ENCODE measurements at places on chromosomes 13 and 19.

- H3K4me1 ChIP-seq = peaks cover 4% of the 10 kb centered on the region
- peak overlapping the region; percentile 33 for H3K27ac ChIP-seq
- peak overlapping the region; percentile 15 for H3K4me3 ChIP-seq
- no peak for DNase-seq
Observed at GRCh38 chr19:48249502-48250014, 6.2 kb downstream of the CARD8 start.

GRCh38 chr13:113466383-113466782, 13.1 kb upstream of the ADPRHL1 start:
- H3K27ac ChIP-seq = no peak overlapping the region
- H3K36me3 ChIP-seq = no peaks in the 10 kb centered on the region
- no peak overlapping the region for H3K4me3 ChIP-seq
- H3K4me1 ChIP-seq = no peaks in the 10 kb centered on the region
- no peak for DNase-seq

- DNase-seq = no peak
- no peak overlapping the region for H3K27ac ChIP-seq
- H3K4me3 ChIP-seq = no peak overlapping the region
- H3K27me3 ChIP-seq = no peaks in the 10 kb centered on the region
Observed at GRCh38 chr19:21789466-21790085, 22.2 kb upstream of the ZNF100 start.

DNA sequence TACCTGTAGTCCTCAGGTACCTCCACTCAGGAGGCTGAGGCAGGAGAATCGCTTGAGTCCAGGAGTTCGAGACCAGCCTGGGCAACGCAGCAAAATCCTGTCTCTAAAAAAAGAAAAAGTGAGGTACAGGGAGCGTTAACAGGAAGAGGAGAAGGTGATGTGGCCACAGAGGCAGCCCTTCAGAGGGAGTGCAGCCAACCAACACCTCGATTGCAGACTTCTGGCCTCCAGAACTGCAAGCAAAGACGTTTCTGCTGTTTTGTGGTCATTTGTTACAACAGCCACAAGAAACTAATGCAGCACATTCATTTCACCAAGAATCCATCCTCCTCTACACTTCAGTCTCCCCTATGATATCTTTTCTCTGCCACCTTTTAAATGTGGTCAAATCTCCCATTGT, 145.2 kb downstream of the USP12 start:
- H3K4me1 ChIP-seq = no peaks in the 10 kb centered on the region
- no peaks in the 10 kb centered on the region for H3K36me3 ChIP-seq
- H3K27ac ChIP-seq = no peak overlapping the region

DNA sequence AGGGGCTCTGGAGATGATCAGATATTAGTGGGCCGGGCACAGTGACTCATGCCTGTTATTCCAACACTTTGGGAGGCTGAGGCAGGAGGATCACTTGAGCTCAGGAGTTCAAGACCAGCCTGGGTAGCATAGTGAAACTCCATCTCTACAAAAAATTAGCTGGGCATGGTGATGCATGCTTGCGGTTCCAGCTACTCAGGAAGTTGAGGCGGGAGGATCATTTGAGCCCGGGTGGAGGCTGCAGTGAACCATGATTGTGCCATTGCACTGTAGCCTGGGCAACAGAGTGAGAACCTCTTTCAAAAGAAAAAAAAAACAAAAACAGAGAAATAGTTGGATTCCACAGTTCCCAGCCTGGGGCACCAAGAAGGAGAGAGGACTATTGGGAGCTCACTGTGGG, 17.9 kb upstream of the SHFL start:
- H3K36me3 ChIP-seq = no peaks in the 10 kb centered on the region
- no peak overlapping the region for H3K27ac ChIP-seq
- H3K27me3 ChIP-seq = no peaks in the 10 kb centered on the region

- H3K4me3 ChIP-seq = peak overlapping the region; percentile 63
- DNase-seq = no peak
- H3K27me3 ChIP-seq = no peaks in the 10 kb centered on the region
- H3K36me3 ChIP-seq = no peaks in the 10 kb centered on the region
- H3K4me1 ChIP-seq = no peaks in the 10 kb centered on the region
Observed at GRCh38 chr19:37470216-37470615, 1.1 kb downstream of the ZNF570 start.

DNA sequence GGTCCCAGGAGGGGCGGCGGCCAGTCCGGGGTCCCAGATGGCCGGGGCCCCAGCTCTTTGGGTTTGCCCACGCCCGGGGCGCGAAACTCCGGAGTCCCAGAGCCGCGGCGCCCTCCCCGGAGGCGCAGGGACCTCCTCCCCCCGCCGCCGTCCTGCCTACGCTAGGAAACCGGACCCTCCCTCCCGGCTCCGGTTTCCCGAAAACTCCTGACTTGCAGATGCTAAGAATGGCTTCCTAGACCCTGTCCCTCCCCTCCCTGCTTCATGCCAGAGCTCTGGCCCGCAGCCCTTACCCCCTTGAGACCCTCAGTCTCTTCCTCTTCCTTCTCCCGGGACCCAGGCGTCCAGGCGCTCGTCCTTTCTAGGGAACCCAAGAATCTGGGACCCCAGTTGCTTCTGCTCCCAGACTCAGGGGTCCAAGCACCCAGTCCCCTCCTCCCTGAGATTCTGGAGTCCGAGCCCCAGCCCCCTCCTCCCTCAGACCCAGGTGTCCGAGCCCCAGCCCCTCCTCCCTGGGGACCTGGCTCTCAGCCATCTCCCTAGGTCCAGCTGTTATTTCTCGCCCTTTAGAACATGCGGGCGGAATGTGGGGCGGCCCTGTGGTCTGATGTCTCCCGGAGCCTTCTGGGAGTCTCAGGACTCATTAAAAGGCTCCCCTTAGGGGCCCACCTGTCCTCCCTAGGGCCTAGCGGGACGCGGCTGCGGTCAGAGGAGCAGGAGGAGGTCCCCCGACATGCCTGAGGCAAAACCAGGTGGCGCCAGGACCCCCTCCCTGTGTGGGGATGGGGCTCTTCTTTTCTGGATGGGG, at the start of gene MYBPC2:
MYBPC2 (plus strand) TSS at position 672 of the 808 bp plus-strand sequence; CDS start at position 734, 62 bp downstream.
- H3K4me1 ChIP-seq = no peaks in the 10 kb centered on the region
- no peak within 1 kb of the TSS for H3K27ac ChIP-seq
- H3K4me3 ChIP-seq = peak within 1 kb of the TSS; percentile 42
- no peaks in the 10 kb centered on the region for H3K36me3 ChIP-seq
- H3K27me3 ChIP-seq = peaks cover 7% of the 10 kb centered on the region

- H3K36me3 ChIP-seq = no peaks in the 10 kb centered on the region
- H3K27ac ChIP-seq = no peak overlapping the region
- H3K27me3 ChIP-seq = no peaks in the 10 kb centered on the region
Observed at GRCh38 chr13:46382224-46382623, 4.8 kb downstream of the RUBCNL start.

DNA sequence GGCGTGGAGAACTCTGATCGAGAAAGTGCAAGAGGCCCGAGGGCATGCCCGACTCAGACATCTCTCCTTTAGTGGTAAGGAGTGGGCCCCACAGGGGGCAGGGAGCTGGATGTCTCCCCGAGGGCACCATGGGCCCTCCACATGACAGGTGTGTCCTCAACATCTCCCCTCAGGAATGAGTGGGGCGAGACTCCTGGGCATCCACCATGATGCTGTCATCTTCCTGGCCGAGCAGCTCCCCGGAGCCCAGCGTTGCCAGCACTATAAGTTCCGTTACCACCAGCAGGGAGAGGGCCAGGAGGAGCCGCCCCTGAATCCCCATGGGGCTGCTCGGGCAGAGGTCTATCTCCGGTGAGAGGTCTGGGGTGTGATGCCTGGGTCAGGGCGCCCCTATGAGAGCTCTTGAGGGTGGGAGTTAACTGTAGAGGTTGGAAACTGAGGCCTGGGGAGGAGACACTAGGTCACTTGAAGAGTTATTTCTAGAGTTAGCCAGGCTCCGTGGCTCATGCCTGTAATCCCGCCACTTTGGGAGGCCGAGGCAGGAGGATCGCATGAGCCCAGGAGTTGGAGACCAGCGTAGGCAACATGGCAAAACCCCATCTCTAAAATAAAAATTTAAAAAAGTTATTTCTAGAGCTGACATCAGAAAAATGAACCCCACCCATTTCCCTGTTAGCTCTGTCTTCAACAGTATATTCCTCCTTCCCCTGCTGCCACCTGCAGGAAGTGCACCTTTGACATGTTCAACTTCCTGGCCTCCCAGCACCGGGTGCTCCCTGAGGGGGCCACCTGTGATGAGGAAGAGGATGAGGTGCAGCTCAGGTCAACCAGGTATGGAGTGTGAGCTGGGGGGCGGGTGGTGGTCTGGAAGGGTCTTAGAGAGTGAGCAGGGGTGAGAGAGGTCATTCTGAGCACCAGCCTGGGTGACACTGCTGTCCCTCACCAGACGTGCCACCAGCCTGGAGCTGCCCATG, 5.1 kb downstream of the IGFLR1 start:
- H3K27ac ChIP-seq = no peak overlapping the region
- H3K27me3 ChIP-seq = no peaks in the 10 kb centered on the region
- H3K4me3 ChIP-seq = no peak overlapping the region
- no peaks in the 10 kb centered on the region for H3K36me3 ChIP-seq
- DNase-seq = no peak

DNA sequence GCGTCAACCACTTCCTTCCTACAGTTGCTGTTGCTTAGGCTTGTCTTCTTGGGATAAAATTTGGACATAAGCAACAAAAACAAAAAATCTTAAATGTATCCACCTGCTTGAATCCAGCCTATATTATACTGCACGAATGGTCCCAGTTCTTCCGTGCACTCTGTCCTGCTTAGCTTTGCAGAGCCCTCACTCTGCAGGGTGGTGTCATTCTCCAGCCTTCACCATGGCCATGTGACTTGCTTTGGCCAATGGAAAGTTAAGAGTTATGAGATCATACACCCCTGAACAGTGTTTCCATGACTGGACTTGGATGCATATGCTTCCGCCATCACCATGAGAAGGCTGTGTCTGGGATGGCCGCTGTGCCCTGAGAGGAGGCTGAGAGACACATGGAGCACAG, 27.4 kb upstream of the SACS start:
- H3K27me3 ChIP-seq = no peaks in the 10 kb centered on the region
- H3K4me3 ChIP-seq = no peak overlapping the region
- DNase-seq = no peak

- peaks cover 4% of the 10 kb centered on the region for H3K4me1 ChIP-seq
- no peaks in the 10 kb centered on the region for H3K36me3 ChIP-seq
- H3K27ac ChIP-seq = no peak overlapping the region
Observed at GRCh38 chr19:11401808-11402543, 17.1 kb downstream of the RGL3 start.

DNA sequence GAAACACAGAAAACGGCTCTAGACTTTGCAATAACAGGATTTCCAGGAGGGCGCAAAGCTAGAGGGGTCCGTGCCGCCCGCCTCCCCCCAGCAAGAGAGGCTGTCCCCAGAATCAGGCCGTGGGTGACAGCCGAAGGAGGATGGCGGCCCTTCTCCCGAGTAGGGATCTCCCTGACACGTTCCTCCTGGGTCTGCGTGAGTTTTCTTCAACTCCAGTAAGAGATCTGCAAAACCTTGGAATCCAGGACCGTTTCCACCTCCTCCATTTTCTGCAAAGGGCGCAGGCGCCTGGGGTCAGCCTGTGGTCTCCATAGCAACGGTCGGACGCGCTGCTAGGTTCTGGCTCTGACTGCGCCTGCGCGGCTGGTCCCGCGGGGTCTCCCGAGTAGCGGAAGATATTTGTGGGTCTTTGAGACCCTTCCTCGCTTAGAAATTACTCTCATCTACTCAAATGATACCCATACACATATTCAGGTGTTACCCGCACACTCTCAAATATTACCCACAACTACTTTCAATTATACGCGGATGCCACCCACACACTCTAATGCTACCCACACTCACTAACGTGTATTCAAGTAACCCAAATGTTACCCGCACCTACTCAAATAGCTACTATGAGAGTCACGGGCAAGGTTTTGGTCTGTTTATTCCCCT, 2.1 kb downstream of the PNMA8C start:
- peak overlapping the region; percentile 41 for H3K4me3 ChIP-seq
- no peaks in the 10 kb centered on the region for H3K36me3 ChIP-seq
- DNase-seq = peak; percentile 73
- no peaks in the 10 kb centered on the region for H3K27me3 ChIP-seq

DNA sequence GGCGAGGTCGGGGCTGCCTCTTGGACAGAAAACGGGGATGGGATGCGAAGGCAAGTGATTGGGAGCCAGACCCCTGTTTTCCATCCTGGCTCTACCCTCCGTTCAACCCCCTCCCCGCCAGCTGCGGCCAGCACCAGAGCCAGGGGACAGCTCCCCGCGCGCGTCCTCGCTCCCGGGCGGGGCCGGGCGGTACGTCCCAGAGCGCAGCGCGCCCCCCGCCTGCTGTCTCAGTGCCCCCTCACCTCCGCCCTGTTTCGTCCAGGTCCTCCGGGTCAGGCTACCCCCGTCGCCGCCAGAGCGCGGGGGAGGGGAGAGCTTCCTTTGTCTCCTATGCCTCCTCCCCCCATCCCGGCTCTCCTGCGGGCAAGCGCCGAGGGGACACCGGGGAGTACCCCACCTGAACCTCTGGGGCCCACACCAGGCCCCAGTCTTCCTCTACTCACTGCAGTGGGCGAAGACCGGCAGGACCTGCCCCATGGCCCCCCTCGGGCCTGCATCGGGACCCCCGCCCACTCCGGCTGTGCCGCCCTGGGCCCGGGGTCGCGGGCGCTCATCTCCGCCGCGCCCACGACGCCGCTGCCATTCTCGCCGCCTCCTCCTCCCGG, 396 bp downstream of the RTN2 start:
- peak; percentile 47 for DNase-seq
- peaks cover 4% of the 10 kb centered on the region for H3K27me3 ChIP-seq
- H3K36me3 ChIP-seq = no peaks in the 10 kb centered on the region
- peak overlapping the region; percentile 45 for H3K4me3 ChIP-seq

DNA sequence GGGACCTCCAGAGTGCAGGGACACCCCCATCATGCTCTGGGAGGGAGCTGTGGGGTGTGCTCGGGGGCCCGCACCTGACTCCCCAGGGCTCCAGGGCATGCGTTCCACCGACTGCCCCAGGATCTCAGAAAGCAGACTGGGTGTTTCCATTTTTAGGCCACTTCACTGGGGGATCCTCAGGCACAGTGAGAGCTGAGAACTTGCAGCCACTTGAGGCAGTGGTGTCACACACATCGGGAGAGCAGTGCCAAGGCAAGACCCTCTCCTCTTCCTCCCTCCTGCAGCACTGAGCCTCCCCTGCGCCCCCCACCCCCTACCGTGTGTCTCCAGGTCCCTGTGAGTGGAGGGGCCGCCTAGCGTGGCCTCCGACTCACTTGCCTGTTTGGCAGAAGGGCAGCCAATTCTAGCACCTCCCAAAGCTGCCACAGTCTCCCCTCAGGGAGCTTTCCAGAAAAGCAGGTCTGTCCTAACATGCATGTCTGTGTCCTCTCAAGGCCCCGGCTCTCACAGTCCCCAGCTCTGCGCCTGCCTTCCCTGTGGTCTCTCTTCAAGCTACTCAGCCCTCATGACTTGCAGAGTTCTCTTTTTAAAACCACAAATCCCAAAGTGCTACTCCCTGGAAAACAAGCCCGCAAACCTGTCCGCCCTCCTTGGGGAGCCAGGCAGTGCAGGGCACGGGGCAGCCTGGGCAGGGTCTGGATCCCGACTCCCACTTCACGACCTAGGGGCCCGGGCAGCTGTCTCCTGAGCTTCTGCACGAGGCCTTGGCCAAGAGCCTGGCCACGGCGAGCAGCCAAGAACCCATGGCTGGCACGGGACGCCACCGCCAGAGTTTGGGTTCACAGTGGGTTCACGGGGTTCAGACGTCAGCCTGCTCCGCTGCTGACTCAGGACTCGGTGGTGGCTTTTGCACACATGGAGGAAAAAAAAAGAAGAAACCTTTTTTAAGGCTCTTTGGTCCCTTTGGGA, 94.1 kb downstream of the STK24 start:
- DNase-seq = peak; percentile 62
- H3K4me3 ChIP-seq = no peak overlapping the region
- peaks cover 20% of the 10 kb centered on the region for H3K4me1 ChIP-seq
- H3K36me3 ChIP-seq = no peaks in the 10 kb centered on the region
- H3K27ac ChIP-seq = peak overlapping the region; percentile 78

GRCh38 chr19:16143399-16144215, at the start of gene HSH2D:
TSS of gene HSH2D (plus strand) at chr19:16143685. CDS start at chr19:16148751, 5,066 bp downstream.
- no peak within 1 kb of the TSS for H3K4me3 ChIP-seq
- H3K4me1 ChIP-seq = no peaks in the 10 kb centered on the region
- H3K36me3 ChIP-seq = no peaks in the 10 kb centered on the region
- H3K27me3 ChIP-seq = no peaks in the 10 kb centered on the region
- no peak for DNase-seq
